Stimulated activated CD8-positive, alpha-beta memory T cell treated with anti-CD3 and anti-CD28 coated beads, Interleukin-7, amount 100 ng/mL, for 4 hours (primary cell): ENCODE measurements at places on chromosomes 11 and 22.
A peak's percentile ranks its signal among the peaks of the same experiment; 100 is the strongest.

DNA sequence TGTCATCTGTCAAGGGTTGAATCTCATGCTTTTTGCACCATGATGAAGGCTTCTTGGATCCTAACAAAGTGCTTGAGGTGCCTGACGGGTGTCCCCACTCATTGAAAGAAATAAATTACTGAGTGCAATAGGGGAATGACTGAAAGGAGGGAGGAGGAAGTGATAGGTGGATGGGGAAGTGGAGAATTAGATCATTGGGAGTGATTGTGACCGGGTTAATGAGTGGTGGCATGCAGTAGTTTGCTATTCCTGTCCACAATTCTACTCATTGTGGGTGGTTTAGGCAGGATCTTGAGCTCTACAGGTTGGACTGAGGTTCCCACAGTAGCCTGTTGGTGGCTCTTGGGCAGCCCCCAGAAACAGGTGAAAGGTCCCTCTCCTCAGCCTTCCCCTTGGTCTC is 44.3 kb downstream of the THAP12 start:
- no peak for DNase-seq

DNA sequence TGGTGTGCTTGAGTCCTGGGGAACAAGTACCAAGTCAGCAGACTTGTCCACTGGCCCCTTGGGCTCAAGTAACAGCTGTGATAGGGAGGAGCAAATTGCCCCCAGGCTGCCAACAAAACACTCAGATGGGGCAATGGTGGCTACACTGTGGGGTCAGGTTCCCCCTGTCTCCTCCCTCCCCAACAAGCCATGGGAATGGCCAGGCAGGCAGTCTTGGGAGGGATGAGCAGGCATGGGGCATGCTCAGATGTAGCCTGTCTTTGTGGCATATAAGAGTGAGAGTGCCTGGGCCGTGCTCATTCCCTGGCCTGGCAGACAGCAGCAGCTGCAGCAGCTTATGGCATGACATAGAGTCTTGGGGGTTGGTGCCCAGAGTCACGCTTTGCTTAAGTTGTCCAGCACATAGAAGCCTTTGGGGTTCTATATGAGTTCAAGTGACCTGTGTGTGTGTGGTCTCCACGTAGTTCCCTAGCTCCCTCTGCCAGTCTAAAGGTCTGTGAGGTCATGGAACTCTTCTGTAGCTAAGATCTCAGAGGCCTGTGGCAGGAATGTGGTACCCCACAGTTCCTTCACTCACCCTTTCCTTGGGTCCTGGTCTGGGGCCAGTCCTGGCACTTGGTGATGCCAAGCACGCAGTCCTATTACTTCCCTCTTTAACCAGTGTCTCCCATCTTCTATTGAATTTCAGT is 44.7 kb downstream of the BIRC2 start:
- DNase-seq: no peak

GRCh38 chr11:119550053-119550752 is 127.2 kb upstream of the THY1 start:
- DNase-seq: no peak

DNA sequence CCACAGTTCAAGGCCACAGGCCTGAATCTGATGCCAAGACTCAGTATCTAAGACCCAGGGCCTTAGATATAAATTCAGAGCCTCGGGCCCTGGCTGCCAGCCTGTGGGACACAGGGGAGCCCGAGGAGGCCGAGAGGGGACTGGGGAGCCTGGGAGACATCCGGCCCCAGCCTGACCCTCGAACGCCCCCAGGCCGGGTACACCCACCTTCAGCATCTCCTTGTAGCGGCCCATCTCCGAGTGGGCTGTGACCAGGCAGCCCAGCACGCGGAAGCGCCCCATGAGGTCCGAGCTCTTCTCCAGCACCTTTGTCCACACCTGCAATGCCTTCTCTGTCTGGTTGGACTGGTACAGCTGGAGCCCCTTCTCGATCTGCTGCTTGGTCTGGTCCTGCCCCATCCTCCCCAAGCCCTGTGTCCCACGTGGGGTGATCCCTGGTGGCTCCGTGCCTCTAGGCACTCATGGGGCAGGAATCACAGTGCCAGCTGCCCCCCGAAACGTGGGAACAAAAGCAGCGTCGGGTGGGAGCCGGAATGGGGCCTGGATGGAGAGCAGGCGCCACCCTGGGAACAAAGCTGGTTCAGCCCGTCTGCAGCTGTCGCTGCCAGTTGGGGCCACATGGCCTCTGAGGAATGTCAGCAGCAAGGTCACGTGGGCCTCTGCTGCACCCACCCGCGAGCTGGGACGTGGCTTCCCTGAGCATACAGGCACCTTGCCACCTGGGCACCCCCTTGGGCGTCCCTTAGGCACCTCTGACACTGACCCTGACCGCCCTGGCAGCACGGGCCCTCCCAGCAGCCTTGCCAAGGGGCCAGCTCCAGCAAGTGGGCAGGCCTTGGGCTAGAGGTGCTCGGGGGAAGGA is at the start of gene RAPSN:
TSS of gene RAPSN (minus strand) at position 571 of the 862 bp plus-strand sequence. CDS start at position 399, 172 bp downstream.
- no peak for DNase-seq

DNA sequence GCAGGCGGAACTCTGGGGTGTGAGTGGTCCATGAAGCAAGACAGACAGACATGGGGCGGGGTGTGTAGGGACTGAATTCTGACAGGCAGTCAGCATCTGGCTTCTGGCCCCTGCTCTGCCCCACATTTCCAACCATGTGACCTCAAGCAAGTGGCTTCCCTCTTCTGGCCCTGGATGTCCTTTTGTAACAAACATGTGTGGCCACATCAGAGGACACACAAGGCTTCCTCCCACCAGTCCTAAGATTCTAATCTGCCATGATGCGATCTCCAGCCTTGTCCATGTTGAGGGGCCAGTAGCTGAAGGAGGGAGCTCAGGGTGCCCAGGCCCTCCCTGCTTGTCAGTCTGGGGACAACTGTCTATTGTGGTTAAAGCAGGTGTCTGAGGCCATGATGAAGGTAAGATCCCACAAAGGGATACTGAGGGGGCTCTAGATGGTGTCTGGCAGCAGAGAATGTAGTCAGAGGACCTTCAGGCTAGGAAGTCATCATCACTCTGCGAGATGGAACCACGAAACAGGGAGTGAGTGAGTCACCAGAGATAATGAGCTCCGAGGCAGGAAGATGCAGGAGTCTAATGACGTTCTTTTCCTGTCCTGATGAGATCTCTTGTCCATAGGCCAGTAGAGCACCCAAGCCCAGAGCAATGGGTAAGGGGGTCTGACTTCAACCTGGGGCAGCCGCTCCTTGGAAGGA is 27.4 kb downstream of the DRD2 start:
- DNase-seq: no peak

DNA sequence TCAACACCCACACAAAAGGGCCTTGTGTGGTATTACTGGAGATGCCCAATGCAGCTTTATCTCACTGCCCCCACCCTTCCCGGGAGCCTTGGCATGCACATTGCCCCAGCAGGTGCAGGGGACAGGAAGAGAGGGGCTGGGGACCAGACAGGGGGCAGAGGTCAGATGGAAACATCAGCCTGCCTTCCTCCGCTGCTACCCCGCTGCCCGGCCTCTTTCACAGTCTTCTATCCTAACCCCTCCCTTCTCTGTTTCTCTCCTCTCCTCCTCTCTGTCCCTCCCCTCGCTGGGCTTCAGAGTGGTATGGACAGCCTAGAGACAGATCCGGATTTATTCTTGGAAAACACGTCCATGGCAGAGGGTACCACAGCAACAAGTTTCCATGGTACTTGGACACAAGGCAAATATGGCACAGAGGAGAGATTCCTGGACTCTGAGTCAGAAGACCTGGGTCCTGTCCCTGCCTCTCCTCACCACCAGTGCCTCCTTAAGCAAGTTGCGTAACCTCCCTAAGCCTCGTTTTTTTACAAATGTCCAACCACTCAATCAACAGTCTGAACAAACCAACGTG is 8.3 kb upstream of the IGSF9B start:
- DNase-seq: no peak

- DNase-seq: no peak
Measured at GRCh38 chr11:70590356-70590991, 192.1 kb downstream of the CTTN start.

DNA sequence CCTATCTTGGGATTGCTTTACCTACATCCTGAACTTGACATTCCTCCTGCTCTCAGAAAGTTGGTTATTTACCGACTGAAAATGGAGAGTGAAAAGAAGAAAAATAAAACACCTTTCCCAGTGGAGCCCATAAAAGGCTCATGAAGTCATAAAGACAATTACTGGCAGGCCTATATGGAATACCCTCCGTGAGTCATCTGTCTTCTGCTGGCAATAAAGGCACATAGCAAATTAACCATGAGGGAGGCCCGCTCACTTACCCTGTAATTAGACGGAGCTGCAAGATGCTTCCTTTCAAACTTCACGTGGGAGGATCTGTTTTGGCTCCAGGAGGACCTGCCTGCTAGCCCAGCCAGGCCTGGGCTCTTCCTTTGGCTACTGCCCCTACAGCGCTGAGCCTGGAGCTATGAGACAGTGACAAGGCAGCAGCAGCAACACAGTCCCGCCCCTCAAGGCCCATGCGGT is 540.4 kb downstream of the BUD13 start:
- no peak for DNase-seq

- DNase-seq: peak; percentile 81
Measured at GRCh38 chr11:117817368-117818040, 7.0 kb downstream of the FXYD2 start.

DNA sequence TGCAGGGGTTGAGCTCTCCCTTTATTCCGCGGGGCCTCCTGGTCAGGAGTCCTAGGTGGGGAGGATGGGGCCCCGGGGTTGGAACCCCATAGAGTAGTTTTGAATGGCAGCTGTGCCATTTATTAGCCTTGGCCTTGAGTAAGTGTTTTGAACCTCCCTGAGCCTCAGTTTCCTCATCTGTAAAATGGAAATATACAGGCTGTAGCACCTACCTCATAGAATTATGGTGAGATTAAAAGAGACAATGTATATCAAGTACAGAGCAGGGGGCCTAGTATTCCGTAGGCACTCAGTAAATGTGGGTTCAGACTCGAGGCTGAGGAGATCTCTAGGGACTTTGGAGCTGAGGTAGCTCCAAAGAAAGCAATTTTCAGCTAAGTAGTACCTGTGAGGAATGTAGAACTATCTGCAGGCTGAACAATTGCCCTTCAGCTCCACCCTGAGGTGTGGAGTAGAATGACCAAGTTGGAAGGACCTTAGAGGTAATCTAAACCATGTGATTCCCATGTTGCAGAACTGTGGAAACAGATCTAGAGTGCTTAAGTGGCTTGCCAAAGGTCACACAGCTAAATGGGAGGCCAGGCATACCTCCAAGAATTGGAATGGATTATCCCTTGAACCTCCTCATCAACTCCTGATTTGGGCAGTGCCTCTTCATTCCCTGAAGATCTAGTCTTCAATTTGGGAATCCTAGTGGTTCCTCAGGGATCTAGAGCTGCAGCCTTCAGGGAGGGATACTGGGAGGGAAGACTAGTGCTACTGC is 682 bp downstream of the PGAP2 start:
- no peak for DNase-seq

GRCh38 chr11:70579316-70579955 is 181.1 kb downstream of the CTTN start:
- DNase-seq: no peak

DNA sequence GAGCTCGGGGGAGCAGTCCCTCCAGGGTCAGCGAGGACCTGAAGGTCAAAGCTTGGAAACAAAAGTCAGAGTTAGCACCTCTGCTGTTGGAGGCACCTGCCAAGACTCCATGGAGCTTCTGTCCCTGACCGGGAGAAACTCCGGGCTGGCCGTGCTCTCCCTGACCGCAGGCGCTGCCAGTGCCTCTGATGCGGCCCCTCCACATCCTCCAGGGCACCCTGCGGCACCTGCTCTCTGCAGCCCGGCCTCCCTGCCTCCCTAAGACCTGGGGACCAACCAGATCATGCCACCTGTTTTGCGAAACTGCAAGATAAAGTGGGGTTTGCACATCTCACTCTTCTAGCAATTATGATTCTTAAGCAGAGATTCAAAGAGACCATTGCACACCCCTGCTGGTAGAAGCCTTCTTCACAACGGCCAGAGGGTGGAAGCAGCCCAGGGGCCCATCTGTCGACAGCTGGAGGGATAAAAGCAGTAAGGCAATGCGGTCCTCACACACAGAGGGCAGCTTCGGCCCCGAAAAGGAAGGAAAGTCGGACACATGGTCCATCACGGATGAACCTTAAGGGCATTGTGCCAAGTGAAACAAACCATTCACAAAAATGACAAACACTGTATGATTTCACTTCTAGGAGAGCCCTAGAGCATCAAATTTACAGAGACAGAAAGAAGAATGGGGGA is 477.1 kb downstream of the BRD1 start:
- no peak for DNase-seq

GRCh38 chr22:42357634-42358296 is 74.4 kb downstream of the NFAM1 start:
- DNase-seq: no peak

GRCh38 chr11:118318581-118319336 is 14.2 kb downstream of the CD3E start:
- DNase-seq: no peak

DNA sequence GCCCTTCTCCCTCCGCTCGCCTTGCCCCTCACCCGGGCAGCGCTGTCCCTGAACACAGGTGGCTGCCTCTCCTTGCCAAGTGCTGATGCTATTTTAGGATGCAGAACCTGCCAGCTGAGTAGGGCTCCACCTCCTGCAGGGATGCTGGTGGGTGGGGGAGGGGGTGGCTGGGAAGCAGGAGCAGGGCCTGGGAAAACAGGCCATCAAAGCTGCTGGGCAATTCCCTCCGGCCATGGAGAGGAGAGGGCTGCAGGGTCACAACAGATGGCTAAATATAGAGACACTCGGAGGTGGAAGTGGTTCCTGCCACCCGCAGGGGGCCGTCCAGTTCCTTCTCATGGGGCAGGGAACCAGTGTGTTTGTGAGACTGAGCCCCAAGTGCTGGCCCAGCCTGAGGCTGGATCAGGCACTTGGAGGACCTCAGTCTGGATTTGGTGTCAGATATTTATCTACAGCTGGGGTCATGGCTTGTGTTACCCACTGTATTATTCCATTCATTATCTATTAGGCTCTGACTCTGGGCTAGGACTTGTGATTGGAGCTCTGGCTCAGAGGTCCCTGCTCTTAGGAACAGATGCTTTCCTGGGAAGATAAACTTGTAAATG is 59.6 kb downstream of the LRRC32 start:
- DNase-seq: no peak

- no peak for DNase-seq
Measured at GRCh38 chr22:40627612-40628011, 8.9 kb downstream of the MRTFA start.

- peak; percentile 51 for DNase-seq
Measured at GRCh38 chr11:61756452-61757212, 4.2 kb downstream of the MYRF start.

DNA sequence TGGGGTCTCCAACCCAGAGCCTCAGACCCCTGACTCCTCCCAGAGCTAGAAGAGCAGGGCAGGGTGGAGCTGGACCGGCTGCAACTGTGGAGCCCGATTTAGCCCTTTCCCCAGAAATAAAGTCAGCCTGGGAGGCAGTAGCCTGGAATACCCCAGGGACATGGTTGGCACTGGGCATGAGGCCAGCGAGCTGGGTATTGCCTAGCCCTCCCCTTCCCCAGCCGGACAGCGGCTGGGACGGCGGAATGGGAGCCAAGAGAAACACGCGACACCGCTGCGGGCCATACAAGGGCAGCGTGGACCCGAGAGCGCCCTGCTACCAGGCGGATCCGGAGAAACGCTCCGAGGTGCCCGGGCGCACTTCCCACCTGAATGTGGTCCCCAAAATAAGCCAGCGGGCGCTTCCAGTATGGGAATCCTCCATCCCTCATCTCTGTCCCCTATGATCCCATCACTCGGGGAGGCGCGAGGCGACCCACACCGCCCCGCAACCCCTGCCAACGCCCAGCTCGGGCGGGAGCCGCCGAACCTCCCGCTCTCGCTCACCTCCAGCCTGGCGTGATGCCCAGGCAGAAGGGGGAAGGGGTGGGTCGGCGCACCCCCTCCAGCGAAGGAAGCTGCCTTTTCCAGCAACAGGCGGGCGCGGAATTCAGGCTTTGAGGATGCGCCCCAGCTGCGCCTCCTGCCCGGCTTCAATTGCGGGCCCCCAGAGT is 758 bp downstream of the MCAM start:
- DNase-seq: no peak

GRCh38 chr11:73295241-73295995 is 12.7 kb upstream of the ARHGEF17 start:
- DNase-seq: peak; percentile 40
